LHCN-M2 (cell line): ENCODE measurements at places on chromosomes 7 and 10.
A peak's percentile ranks its signal among the peaks of the same experiment; 100 is the strongest.

GRCh38 chr10:60155099-60155877 is 234.4 kb downstream of the ANK3 start:
- no peak for DNase-seq

- DNase-seq = no peak
These were observed 629.1 kb downstream of the PARD3 start for GRCh38 chr10:34185998-34186397.

GRCh38 chr7:150955519-150956394 is 22.4 kb downstream of the KCNH2 start:
- no peak for DNase-seq

DNA sequence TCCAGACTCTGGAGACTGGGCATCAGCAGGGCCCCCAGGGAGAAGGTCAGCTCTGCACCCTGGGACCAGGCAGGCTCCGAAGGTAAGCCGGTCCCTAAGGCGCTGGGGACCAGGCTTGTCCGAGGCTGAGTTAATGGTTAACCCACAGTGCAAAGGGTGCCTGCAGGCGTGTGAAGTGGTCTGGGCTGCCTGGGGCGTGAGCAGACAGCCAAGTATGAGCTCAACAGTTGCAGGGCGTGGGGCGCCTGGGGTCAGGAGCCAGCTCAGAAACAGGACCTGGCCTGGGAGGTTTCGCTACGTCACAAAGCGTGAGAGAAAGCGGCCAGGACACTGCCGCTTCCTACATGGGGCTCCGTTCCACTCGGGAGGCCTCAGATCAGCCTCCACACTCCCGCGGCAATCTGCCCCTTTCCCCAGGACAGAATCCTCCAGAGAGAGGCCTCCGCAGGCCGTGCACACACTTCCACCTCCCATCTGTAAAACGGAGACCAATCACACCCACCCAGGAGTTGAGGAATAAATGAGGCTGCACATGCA is 16.0 kb downstream of the PDGFA start:
- no peak for DNase-seq

DNA sequence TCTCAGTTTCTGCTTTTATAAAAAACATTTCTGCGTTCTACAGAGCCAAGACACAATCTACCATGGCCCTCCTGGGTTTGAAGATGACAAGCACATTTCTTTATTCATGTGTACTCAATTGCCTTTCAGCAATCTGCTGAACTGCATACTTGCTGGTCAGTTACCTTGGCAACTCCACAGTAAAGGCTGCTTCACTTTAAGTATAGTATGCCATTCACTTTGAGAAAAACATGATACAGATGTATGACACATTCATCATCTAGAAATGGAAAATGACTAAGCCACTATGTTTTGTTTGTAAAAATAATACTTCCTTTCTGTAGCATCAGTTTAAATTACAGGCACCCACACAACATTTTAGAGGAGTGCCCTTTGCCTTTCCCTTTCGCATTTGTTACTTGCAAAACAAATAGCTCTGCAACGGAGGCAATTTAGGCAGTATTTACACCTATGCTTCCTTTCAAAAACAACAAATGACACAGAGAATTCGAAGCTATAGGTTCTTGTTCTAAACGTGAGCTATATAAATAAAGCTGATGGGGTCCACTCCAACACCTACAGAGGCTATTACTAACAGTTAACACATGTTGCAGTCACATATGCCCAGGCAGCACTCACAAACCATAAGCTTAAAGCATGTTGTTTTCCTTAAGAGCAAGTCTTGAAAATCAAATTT is 23.5 kb downstream of the SGCE start:
- DNase-seq = peak; percentile 96

- DNase-seq = peak; percentile 84
These were observed at the start of gene ASAH2B for GRCh38 chr10:50739618-50740292. TSS of gene ASAH2B (plus strand) at chr10:50739936. CDS start at chr10:50745131, 5,195 bp downstream.

DNA sequence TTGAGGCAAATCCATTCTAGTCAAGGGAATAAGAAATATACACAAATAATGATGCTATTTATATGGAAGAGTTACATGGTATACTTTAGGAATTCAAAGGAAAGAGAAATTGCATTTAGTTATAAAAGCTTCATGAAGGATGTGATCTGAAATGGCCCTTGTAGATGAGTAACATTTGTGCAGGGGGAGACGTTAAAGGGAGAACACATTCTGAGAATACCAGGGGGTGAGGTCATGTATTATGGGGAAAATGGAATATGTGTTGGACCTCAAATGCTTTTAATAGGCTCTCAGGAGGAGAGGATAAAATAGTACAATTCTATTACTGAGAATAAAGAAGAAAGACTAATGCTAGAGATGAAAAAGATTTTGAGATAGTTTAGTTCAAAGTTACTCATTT is 122.5 kb upstream of the NOBOX start:
- no peak for DNase-seq

DNA sequence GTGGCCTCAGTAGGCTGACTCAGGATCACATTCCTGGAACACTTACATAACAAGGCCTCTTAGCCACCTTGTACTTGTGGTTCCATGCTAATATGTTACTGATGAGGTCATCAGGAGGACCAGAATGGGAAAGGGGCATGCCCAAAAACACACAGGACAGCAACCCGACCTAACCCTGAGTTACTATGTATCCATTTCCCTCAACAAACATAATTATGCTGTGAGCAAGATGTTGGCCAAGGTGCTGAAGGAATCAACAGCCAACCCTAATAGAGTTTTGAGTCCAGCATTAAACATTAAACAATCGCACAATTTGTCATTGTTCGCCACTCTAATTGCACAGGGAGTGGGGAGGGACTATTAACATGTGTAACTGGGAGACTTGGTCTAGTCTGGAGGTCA is 129.4 kb downstream of the PLPP4 start:
- DNase-seq = peak; percentile 8

DNA sequence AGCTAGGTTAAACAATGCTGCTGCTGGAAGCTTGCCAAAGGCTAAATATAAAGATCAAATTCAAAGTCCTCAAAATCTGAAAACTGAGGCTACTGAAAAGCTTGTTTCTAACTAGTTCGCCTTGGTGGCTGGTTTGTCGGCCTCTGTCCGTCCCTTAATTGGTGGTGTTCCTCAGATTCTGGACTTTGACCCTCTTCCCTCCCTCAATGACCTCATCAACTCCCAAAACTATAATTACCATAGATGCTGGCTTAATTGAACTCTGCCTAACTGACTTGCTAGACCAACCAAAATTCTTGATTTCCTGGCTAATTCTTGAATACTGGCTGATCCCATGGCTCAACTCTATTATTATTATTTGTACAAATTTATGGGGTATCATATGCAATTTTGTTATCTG is 15.6 kb downstream of the ARHGAP21 start:
- no peak for DNase-seq

- no peak for DNase-seq
These were observed 492.4 kb downstream of the GRID1 start for GRCh38 chr10:85874208-85874607.

DNA sequence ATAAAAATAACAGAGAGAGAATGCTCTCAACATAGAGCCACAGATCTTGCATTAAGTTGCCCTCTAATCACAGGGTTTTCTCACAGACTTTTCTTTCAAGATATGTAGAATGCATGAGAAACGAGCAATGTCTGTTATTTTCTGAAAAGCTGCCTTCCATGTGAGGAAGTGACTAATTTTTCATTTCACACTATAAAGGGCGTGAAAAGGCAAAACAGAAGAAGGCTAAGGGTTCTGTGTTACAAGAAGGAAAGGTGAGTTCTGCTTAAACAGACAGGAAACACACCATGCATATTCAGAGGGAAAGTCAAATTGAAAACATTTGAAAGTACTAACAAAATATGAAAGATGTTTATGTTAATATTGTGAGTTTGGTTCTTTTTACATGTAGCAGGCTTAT is 189.2 kb downstream of the SEMA3D start:
- DNase-seq = no peak

DNA sequence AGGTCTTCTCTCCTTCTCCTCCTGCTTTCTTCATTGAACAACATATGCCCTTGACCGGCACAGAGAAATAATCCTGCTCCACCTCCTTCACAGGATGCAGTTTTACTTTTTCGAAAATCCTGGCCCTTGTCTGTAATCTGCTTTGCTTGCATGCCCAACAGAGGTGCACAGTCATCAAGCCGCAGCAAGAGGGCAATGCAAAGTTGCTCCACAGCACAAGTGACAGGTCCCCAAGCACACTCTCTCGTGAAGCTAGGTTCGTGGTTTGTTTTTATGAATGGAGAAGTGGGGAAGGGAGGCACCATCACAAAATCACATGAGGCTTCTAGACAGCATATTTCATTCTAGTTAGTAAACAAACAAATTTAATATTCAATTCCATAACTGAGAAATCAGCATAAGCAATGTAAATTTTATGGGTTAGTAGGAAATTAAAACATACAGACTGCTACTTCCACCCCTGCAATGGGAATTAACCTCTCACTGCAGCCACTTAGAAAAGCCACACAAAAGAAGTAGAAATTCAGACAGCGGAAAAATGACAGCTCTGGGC is 178.8 kb downstream of the TPK1 start:
- no peak for DNase-seq

DNA sequence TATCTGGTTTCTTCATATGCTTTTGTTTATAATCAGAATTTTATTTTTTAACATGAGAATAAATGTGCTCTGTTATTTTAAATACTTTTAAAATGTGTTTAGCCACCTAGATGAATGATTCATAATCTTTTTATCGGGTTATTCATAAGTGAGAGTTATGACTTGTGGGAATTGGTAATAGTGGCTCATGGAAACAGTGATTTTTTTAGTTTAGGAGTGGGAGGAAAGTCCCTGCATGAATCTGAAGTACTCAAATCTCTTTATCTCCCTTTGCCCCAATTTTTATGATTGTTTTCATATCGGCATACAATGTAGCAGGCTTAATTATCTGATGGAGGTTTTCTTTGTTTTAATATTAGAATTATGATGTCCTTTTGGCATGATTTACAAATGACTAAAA is 42.9 kb downstream of the TAX1BP1 start:
- DNase-seq = peak; percentile 32

- DNase-seq = no peak
These were observed 13.8 kb downstream of the GRK5 start for GRCh38 chr10:119221201-119221600.

DNA sequence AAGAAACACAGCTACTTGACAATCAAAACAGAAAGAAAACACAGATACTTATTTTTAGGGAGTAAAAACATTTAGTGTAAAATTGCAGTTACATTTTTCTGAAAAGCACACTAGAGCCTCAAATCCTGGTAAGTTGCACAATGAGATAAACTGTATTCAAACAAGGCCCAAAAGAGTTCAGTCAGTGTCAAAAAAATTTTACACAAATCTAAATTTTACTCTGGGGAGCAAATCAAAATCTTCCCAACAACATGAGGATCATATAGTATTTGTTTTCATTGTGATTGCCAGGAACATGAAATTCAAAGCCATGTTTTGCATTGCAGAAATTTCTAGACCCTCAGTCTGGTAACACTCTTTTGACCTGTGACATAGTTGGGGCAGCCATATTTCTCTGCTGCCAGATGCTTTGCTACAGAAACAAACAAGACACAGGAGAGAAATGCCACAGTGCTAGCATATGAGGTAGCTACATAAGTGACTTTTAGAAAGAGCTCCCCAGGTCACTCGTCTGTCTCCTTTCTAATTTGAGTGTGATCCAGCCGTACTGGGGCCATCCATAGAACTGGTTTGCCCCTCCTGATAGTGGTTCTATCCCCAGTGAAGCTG is 49.6 kb downstream of the PDE1C start:
- no peak for DNase-seq

GRCh38 chr7:45573204-45573603 is 964 bp upstream of the ADCY1 start:
- no peak for DNase-seq

DNA sequence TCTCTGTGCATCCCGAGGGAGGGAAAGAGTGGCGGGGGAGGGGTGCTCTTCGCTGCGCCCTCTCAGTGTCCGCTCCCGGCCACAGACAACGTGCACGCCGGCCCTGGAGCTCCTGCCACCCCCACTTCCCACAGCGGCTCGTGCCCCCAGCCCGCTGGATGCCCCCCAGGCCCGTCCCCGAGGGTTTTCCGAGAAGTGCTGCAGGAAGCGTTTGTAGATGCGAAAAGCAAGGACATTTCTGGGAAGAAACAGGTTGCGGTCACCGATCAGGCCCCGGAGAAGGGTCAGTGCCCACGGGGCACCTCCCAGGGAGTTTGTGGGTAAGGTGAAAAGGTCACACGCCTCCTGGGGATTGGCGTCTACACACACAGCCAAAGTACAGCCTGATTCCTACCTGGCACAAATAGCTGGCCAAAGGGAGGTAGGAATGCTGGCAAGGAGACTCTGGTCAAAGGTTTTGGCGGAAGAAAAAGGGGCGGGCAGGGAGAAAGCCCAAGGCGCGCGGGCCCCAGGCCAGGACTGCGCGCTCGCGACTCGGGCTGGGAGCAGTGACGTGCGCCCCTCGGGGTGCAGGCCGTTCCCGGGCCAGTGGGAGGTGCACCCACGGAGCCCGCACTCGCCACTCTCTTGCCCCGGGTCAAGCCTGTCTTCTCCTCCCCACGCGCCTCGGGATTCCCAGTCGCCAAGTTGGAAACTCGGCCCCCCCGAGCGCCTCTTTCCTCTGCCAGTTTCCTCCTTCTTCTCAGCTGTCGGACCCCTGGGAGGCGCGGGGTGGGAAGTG is 1.5 kb upstream of the NRP1 start:
- DNase-seq = peak; percentile 84

DNA sequence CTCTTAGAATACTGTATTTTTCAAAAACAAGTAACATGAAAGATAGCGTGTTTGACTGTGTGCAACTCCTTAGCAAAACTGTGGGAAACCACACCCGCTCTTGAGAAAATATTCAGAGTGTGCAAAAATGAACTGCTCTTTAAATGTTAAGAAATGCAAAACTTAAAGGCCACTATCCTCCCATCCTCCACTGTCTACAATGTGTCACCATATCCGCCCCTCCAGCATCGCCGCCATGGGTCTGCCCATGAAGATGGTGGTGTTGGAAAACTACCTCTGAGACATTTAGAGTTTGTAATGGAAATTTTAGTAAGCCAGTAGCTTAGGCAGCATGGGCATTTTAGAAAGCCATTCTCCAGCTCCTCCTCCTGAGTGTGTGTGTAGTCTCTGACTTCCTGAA is 20.1 kb upstream of the NMT2 start:
- DNase-seq = no peak

DNA sequence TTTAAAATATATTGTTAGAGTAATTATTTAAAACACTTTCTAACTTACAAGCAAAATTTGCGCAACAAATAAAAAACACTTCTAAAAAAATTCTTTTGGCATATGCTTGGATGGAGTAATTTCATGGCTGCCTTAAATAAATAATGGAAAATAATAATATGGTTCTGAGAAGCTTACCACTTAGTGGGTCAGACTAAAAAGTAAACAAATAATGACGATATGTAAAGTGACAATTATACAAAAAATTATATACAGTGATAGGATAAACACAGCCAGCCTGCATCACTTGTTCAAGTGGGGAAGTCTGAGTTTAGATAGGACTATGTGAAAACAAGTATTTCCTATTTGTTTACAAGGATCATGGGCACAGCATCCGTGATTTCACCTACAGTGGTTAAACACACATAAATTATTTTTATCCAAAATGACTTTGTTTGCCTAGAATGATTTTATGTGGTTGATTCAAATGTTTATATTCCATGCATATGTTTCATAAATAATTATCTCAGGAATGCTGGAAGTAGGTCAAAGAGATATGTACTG is 141.7 kb upstream of the SEMA3D start:
- no peak for DNase-seq
